ENCODE measurements at places on chromosomes 5 and 9.

GRCh38 chr5:127608077-127608660, 40.7 kb upstream of the CTXN3 start:
- DNase-seq, result no peak

GRCh38 chr5:31898036-31898632, 259.2 kb downstream of the PDZD2 start:
- no peak for DNase-seq

DNA sequence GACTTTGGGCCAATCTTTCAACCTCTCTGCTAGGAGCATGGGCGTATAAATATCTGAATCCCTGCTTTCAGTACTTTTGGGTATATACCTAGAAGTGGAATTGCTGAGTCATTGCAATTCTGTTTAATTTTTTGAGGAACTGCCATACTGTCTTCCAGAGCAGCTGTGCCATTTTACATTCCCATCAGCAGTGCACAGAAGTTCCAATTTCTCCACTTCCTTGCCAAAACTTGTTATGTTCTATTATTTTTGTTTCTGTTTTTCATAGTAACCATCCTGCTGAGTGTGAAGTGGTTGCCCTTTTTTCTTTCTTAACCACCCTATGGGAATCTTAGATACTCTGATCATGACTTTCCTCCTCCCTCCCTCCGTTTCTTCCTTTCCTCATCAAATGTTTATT, 11.1 kb upstream of the CCIN start:
- DNase-seq, result no peak

DNA sequence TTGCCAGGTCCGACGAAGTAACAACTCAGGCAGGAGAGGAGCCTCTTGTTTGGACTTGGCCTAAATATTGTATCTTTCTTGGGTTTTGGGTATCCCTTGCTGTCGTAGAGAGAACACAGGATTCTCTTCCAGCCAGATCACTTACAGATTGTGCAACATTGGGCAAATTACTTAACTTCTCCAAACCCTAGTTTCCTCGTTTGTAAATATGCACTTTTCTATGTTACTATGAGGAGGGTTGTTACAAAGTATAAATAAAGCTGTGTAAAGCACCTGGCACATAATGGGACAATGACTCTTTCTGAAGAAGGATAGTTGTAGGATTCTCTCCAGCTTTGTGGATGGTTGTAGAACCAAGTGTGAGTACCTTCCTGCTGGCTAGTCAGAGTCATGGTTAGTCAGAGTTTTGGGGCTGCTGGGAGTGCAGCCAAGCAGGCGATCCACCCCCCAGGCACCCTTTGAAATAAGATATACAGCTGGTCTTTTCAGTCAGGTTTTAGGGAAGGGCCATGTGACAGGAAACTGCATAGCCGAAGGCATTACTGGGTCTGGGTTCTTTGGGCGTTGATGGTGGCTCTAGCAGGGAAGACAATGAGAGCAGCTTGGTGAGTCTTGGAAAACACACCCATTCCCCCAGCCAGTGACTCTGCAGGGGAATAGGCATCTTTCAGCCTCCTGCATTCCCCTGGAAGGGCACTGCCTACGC, 49.9 kb upstream of the GDNF start:
- DNase-seq, result no peak

- no peak for DNase-seq
Observed at GRCh38 chr5:173697931-173698579, 81.6 kb upstream of the BOD1 start.

- DNase-seq, result no peak
Observed at GRCh38 chr9:118459913-118460312, 755.7 kb downstream of the TLR4 start.

DNA sequence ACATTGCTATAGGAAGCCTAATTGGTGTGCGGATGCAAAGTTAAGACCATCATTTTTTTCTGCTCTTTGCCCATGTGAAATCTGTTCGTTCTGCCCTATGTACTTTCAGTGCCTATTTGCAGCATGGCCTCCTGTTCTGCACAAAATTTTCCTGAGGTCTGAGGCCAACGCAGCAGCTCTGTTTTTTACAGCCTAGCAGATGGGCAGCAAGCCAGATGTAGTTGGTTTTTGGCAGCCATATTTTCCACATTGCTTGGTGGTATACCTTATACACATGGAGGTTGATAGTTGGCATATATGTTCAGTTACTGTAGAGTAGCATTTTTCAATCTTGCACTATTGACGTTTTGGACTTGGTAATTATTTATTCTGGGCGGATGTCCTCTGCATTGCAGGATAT, 133.5 kb upstream of the MRPS30 start:
- DNase-seq, result no peak

GRCh38 chr5:135533794-135534193, 2.0 kb downstream of the NEUROG1 start:
- no peak for DNase-seq

DNA sequence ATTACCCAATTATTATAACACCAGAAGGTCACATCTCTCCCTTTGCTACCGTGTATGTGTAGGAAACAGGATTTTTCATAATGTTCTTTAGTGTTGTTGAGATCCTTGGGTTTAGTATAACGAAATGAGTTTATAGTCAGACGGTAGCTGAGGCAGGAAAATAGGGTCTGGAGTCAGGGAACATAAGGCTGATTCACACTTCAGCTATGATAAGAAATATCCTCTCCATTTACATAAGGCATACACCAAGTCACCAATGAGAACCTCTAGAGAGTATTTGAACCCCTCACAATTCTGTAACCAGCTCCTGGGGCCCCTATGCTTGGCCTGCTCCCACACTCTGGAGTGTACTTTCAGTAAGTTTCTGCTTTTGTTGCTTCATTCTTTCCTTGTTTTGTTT, 58.9 kb upstream of the ANKH start:
- DNase-seq, result no peak

GRCh38 chr5:155794795-155795194, 532.2 kb upstream of the SGCD start:
- DNase-seq, result no peak

GRCh38 chr5:164422400-164422799, 917.0 kb downstream of the MAT2B start:
- peak; percentile 11 for DNase-seq

DNA sequence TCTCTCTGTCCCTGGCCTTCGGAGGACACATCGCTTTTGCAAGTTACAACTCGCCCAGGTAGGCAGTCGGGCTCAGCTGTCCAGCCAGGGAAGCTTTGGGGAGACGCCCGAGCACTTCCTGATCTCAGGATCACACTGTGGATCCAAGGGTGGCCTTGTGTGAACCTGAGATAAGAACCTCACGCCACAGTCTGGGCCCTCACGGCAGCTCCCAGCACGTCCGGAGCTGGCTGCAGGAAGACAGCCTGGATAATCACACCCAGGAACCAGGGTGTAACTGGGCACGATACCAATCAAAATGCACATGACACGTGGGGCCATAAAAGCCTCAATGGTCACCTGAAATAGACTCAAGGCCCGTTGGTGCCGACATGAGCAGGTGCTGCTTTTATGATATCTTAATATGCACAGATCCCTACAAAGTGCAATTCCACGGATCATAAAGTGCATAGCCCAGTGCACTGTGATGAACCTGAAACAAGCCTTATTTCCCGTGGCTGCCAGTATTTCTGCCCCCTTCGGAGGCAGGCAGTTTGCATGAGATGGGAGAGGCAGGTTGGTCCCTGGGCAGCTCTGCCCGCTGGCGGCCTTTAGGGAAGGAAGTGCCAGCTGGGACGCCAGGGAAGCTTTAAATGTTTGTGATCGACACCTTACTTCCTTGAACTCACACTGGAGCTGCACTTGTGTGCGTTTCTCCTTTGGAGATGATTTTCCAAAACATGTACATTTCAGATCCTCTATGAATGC, 14.5 kb downstream of the SLC6A18 start:
- DNase-seq, result no peak

GRCh38 chr5:88805151-88805784, 77.7 kb downstream of the MEF2C start:
- no peak for DNase-seq

GRCh38 chr5:148091991-148092964, 28.5 kb downstream of the SPINK5 start:
- no peak for DNase-seq

DNA sequence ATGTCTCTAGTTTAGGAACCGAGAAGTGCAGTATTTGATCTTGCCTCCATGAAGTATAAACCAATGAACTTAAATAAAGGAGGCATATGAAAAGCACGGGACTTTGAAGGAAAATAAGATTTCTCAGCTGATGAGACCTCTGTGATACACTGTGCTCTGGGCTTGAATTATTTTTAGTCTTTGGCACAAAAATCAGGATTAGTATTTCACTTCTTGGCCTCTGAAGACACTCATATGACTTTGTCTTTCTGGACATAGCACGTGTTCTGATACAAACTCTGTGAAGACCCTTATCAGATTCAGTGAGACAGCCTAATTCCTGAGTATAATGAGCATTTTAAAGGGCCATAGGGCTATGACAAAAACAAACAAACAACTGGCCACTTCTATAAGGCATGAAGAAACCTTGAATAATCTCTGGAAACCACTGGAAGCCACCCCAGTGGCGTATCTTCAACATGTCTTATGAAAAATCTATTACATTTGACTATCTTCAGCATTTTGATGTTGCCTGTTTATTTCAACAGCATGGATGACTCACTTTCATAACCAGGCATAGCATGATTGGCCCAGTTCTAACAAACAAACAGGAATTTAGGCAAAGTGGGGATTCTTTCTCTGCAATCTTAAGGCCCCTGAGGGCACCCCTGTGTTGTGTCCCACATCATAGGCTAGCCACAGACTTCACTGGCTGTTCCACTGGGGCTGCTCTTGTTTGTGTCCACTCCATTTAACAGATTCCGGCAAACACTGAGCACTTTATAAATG, 90.3 kb upstream of the ZNF462 start:
- DNase-seq, result no peak

- no peak for DNase-seq
Observed at GRCh38 chr5:131530706-131531331, 104.2 kb downstream of the RAPGEF6 start.

DNA sequence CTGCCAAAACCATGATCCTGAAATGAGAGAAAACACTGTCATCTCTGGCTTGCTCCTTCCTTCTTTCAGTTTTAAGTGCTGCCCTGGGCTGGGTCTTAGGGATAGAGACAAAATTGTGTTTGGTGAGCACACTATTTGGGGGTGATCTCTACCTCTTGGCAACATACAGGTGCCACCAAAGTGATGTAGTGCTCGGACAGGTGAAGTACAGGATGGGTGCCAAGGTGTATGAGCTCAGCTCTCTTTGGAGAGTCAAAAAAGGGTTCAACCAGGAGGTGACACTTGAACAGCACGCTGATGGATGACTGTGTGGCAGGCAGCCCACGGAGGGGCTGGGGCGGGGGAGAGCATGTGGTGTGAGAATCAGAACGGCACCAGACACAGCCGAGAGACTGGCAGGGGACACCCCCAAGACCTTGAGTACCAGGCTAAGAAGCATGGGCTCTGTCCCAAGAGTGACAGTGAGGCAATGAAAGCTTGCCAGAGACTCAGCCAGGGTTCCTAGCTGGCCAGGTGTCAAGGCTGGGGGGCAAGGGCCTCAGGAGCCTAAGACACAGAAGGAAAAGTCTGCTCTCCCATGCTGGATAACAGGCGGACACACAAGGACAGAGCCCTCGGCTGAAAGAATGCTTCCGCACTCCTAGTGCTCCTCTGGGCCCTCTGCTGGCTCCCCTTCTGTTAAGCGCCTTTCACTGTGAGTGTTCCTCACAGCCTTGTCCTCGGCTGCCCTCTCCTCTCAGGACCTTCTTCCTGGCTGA, 2.5 kb downstream of the NHP2 start:
- DNase-seq, result no peak

GRCh38 chr5:146527785-146528184, 11.8 kb upstream of the GPR151 start:
- DNase-seq, result no peak

- DNase-seq, result no peak
Observed at GRCh38 chr5:132027027-132027426, 15.6 kb upstream of the ACSL6 start.

GRCh38 chr5:14399054-14399692, 182.4 kb upstream of the OTULINL start:
- DNase-seq, result peak; percentile 30

DNA sequence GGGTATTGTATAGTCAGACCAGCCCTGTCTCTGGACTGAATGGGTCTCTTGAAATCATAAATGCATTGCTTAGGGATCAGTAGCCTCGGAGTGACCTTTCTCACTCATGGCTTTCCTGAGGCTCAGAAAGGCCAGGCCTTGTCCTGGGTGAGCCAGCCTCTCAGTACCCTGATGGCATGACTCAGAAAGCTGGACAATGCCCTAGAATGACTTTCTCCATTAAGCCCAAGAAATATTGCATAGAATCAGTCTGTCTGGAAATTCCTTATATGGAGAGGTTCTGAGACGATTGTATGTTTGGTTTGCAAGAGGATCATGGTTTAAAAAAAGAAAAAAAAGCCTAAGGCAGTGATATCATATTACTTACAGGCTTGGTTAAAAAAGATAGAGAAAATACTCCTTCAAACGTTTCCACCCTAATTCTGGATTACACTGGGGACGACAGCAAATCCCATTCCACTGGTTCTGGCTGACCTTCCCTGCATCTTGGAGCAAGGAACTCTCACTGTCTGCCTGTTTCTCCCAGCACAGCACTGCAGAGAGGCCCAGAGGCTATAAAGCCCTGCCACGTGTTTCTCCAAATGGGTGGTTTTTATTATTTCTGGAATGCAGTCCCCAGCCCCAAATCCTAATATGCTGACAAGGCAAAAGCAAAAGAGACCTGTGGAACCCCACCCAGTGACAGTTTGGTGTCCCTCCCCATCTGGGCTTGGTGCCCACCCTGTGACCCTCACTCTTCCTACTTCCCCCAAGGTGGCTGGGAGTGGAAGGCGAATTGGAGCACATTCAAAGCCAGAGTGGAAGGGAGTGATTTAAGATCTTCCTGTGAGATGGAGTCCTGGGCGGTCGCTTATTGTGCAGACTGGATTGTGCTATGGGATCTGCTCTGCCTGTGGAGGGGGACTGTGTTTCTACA, 34.4 kb downstream of the MAP1B start:
- peak; percentile 75 for DNase-seq

DNA sequence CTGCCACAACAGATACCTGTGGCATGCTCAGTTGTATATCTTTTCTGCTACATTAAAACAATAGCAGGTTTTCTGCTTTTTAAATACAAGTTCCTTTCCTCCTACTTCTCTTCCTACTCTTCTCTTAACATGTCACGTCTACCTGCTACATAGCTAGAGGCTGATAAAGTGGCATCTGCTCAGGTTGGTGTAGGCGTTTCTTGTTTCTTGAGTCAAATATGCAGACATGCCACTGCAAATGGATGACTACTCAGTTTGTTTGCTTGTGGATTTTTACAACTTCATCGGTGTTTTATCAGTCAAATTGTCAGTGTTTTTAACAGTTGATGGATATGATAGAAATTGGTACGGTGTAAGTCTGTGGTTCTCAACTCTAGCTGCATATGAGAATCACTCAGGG, 525.7 kb downstream of the TLE4 start:
- DNase-seq, result no peak

Data from pulmonary artery endothelial cell (primary cell).